ENCODE measurements at places on chromosomes 4 and X.

GRCh38 chrX:17606231-17606630 lies 131.1 kb upstream of the SCML1 start:
- no peak for DNase-seq

- no peak for DNase-seq
Measured at GRCh38 chrX:10021461-10022272, 54.5 kb downstream of the CLDN34 start.

GRCh38 chr4:182103614-182104319 lies 139.4 kb upstream of the TENM3 start:
- no peak for DNase-seq

DNA sequence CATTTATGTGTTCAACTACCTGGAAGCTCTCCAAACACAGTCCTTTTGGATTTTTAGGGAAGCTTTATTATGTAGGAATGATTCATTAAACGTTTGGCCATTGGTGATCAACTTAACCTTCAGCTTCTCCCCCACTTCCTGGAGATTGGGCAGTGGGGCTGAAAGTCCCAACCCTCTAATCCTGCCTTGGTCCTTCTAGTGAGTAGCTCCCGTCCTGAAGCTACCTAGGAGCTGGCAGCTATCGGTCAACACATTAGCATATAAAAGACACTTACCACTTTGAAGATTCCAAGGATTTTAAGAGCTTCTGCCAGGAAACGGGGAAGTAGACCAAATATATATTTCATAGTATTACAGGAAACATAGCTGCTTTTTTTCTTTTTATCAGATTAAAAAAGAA lies 69.7 kb downstream of the MCUB start:
- no peak for DNase-seq

DNA sequence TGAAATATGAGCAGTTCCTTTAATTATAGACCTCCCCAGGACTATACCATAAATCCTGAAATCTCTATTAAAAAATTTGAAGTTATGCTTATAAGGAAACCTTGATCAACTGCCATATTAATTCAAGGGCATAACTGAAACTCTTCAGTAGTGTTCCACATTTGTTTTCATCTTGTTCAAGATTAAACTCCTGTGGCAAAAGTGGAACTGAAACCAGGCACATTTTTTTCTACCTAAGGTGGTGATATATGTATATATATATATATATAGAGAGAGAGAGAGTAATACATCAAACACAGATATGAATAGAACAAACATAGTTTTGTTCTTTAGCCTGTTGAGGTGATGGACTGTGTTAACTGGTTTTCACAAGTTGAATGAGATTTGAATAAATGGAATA lies 287.9 kb downstream of the DACH2 start:
- no peak for DNase-seq

DNA sequence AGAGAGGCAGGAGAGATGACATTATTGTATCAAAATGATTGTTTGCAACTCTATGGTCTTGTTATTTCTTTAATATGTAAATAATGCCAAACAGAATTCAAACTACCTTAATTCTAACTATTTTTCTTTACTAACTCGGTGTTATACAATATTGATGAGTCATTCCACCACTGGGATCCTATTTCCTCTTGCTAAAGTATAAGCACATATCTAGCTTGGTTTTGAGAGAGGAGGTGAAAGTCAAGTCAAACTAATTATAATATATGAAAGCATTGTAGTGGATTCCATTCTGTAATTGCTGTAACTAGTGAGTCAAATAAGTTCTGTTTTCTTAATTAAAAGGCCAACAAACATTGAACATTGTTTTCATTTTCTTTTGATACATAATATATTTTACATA lies 837.6 kb downstream of the PDHA2 start:
- no peak for DNase-seq

DNA sequence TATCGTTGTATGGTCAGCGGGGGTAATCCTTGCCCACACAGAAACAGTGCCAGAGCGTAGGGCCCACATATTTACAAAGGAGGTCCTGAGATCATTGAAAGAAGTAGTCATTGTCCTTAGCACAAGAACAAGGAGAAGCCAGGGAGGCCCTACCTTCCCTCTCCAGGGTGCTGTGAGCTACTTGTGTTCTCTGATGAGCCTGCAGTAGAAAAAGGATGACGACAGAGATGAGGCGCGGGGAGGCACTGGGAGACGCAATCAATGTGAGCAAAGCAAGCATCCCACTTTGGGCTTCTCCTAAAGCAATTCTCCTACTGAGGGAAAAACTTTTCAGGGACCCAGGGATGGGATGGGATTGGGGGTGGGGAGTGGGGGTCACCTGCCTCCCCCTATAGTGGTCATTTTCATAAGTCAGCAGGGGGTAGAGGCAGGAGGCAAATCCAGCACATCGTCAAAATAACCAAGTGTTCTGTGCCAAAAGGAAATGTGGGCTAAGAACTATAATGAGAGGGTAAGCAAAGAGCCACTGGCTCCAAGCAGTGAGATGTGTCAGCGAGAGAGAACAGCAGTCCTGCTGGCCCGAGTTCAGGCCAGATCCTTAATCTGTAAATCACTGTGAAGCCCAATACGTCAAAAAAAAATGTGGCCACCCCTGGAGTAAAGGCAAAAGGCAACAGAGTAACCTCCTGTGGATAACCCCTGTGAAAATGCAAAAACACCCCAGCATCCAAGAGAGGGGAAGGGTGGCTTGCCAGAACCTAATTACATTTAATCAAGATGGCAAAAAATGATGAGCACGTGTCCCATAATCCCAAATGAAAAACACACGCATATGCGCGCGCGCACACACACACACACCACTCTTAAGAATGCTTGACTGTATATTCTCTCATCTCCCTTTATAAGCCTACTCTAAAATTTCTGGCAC lies 136.6 kb upstream of the HHIP start:
- DNase-seq: no peak

DNA sequence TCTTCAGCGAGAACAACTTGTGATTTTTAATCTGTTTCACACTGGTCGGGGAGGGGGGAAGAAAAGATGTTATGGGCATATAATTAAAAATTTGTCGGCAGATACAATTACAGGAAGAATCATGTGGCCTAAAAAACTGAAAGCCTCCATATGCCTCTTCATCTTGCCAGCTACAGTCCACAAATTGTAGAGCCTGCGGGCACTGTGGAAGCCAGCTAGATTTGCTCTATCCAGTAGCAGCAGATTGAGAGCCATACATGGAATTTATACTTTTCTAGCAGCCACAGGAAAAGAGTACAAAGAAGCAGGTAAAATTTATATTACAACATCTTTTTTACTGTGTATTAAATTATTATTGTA lies 147.3 kb downstream of the TBL1X start:
- no peak for DNase-seq

- no peak for DNase-seq
Measured at GRCh38 chr4:74640111-74640903, 154.0 kb downstream of the BTC start.

GRCh38 chr4:2269206-2269531 lies 7.3 kb upstream of the MXD4 start:
- DNase-seq: no peak

- DNase-seq: no peak
Measured at GRCh38 chrX:35339796-35340195, 397.2 kb downstream of the FAM47B start.

DNA sequence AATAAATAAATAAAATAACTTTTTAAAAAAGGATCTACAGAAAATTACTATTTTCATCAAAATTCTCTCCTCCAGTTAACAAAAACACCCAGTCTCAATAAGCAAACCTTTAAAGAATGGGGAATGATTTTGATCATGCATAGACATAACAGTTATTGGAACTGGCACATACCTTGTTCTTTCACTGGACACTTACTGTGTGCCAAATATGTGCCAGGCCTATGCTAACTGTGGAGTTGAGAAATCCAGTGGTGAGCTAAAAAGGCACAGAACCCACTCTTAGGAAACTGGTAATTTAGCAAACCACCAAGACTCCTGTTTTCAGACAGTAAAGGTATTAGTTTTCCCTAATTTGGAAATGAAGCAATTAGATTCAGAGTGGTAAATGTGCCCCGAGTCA lies 39.1 kb downstream of the CLOCK start:
- no peak for DNase-seq

DNA sequence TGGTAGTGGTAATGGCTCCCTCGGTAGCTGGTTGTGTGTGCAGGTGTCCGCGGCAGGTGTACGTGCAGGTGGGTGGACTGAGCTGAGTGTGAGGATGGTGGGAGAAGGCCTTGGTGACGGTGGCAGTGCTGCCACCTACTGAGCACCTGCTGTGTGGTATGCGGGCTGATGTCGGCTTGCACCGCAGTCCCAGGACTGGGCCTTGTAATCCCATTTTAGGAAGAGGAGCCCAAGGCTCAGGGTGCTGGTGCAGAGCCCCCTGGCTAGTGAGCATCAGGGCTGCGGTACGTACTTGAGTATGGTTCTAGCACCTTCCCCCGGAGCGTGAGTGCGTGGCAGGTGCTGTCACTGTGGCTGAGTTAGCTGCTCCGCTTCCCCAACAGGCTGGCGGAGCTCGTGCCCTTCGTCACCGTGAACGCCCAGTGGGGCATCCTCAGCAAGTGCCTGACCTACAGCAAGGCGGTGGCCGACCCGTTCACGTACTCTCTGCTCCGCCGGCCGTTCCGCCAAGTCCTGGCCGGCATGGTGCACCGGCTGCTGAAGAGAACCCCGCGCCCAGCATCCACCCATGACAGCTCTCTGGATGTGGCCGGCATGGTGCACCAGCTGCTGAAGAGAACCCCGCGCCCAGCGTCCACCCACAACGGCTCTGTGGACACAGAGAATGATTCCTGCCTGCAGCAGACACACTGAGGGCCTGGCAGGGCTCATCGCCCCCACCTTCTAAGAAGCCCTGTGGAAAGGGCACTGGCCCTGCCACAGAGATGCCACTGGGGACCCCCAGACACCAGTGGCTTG lies 5.7 kb upstream of the CPZ start:
- DNase-seq: no peak

- DNase-seq: no peak
Measured at GRCh38 chrX:150238632-150239382, 124.3 kb upstream of the MAMLD1 start.

Measured in T-helper 2 cell (primary cell).